AG04449 (cell line): ENCODE measurements at places on chromosomes 12 and 14.

DNA sequence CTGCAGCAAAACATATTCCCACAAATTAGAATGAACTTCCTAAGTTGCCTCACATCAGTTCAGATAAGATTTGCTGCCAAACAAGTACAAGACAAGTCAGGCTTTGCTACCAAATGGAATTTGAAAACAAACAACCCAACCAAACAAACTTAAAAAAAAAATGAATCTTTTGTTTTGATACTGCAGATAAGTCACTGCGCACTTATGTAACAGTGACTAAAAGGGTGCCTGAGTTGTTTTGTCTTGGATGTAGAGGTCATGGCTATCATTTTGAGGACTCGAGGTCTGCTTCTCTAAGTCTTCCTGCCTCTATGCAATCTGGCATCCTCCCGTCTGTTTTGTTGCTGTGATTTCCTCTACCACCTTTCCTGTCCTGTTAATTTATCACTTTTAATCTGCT lies 11.1 kb upstream of the EPS8 start:
- no peak for DNase-seq

DNA sequence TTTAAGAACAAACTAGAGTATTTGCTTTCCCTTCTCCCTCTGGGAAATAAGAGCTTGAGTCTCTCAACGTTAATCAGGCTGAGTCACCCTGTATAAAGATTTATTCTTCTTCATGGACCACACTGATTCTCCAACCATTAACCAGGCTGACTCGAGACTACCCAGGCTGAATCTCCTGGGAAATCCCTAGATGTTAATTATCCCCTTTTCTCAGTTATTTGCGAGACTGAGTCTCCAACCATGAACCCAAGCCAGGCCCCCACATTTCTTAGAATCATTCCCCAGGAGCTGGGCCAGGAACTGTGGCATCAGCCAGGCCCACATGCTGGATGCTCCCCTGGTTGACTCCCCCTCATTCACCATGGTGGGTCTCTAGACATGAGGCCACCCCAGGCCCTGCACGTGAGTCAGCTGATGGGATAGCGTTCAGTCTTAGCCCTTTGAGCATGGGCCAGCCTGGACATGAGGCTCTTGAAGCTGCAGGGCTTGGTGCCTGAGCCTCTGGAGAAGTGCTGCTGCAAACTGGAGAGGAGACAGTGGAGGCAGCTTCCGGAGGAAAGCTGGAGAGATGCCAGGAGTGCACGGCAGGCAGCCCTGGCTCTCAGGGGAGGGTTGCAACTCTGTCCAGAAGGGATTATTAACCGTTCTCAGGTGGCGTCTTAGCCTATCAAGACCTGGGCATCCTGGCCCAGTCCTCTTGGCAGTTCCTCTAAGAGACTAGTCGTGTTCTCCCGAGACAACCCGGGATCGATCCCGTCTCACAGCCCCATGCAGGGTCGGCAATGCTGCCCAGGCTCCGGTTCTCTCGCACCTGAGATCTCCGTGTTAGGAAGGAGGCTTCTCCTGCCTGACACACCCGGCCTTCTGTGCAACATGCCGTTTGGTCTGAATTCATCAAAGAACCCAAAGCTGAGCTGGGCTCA lies 296.6 kb downstream of the ADGRD1 start:
- no peak for DNase-seq

GRCh38 chr12:108744021-108744897 lies 12.9 kb upstream of the CORO1C start:
- no peak for DNase-seq

DNA sequence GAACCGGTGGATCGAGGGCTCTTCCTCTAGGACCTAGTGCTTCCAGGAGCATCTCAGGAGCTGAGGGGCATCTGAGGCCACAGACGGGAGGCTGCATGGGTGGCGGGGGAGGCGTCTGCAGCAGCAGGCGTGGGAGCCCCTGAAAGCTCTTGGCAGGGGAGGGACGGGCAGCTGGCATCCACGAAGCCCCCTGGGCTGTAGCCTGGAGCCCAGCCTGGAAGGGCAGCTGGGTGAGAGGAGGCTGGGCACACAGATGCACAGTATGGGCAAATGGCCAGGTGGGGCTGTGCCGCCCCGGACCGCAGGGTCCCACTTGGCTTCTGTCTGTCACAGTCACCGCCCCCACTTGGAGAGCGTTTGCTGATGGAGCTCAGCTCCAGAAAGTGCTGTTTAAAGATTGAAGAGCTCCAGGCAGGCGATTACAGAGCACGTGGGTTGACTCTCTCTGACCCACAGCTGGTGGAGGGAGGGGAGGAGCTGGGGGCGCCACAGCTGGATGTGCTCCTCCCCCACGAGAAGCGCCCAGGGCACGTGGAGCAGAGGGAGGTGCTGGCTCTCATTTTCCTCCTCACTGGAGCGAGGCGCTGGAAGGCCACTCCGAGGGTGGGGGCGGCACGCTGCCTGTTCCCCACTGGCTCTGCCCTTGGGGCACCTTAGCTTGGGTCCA lies 155.0 kb upstream of the C14orf180 start:
- no peak for DNase-seq

GRCh38 chr12:94172031-94172430 lies 23.7 kb downstream of the PLXNC1 start:
- no peak for DNase-seq

GRCh38 chr12:124694250-124694649 lies 126.8 kb upstream of the NCOR2 start:
- no peak for DNase-seq

DNA sequence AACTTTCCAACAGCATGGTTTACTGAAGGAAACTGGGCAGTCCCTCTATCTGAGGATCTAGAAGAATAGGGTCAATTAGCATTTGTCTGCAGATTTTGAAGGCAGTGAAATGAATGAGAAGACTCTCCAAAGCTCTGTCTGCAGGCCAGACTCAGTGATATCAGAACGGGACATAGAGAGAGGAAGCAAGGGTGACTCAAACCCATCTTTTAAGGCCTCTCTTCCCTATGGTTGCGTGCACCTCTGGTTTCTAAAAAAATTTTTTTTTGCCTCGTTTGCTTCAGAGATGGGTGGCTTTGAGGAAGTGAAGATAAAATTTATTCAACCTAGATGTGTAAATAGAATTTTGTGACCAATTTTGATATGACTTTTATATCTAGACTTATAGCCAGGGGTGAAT lies 71.9 kb upstream of the HOXC13 start:
- DNase-seq: no peak

DNA sequence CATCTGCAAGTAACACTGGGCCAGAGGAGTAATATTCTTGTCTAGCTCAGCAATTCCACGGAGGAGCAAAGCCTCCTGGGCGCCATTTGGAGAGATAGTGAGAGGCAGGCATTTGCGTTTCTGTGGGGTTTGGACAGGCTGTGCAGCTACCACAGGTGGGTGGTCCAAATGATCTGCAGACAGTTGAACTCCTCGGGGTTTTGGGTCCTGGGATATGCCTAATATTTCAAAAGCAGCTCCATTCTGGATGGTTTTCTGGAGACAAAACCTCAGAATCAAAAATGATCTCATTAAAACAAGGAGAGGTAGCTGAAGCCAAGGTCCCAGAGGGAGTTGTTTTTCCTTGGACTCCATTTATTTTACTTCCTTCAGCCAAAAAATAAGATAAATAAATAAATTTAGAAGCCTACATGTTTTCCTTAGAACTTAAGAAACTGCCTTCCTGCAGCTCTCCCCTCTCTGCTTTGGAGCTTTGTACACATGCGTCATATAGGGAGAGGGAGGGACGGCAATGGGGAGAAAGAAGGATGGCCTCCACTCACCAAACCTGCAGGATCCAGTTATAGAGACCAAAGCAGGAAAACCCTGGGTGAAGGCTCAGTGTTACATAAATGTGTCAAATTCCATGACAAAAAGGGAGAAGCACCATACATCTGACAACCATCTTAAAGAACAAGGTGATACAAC lies 227.3 kb upstream of the DAAM1 start:
- DNase-seq: no peak

DNA sequence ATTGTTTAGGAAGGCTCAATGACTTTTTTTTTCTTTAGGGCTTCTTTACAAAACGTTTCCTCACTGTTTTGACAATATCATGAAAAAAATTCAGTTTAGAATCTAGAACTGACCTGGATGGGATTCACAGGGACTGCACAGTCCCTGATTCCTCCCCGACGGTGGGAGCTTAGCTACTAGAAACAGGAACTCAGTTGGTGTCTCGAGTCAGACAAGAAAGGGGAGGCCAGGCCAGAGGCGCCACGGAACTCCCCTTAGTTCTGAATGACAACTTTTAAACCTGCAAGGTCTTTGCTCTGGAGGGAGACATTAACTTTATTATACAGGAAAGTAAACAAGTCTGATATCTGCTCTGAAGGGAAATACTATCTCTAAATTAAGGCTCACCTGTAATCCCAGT lies 45.4 kb upstream of the SRP54 start:
- DNase-seq: no peak

DNA sequence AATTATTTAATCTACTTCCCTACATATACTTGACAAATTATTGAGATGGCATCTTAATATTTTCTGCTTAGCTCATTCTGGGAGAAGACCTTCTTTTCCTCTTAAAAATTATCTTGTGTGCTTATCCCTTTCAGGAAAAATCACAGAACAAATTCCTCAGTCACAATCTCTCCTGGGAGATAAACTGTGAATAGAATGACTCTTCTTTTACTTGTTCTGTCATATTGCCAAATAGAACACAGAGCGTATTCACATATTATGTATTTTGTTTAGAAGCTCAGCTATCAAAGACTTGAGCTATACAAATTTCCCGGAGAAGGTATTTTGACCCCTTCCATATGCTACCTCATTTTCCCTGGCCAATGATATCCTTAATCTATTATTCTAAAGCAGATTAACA lies 146.7 kb downstream of the TMEM117 start:
- no peak for DNase-seq

DNA sequence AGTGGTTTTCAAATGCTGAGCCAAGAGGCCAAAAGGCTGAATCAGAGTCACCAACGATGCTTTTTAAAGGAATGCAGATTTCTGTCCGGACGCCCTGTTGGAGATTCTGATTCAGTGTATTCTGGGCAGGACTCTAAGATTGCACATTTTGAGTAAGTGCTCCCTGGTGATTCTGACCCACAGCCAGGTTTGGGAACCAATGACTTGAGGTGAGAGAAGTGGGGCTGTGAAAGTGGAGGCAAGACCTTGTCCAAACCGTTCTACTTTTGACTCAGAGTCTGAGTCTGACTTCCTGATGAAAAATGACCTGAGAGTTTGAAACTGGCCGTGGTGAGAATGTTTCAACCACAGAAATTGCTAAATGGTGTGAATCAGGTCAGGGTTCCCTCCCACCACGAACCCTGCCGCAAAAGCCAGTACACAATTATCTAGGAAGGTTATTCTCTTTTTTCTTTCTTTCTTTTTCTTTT lies 90.2 kb downstream of the NTN4 start:
- DNase-seq: peak; percentile 77

DNA sequence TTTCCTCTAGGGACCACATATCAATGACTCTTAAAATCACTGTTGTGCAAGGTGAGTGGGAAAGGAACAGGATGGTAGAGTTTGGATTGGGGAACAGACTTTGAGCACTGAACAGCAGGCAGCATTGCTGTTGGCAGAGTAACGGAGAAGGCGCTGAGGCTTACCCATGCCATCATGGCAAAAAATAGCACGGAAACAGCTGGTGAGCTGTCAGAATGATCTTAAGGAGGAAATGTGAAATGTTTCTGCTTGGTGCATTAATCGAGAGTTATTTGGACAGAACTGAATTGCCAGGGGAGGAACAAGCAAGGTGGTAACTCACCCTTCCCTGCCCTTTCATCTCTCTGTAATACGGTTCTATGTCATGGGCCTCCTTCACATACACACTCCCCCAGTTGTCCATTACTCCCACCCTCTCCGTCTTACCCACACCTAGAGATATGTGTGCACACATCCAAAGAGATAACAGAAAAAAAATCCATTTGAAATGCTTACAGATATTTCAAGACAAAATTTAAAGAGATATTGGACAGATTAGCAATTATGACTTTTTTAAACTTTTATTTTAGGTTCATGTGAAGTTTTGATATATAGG lies 572.5 kb downstream of the DIO2 start:
- DNase-seq: no peak

DNA sequence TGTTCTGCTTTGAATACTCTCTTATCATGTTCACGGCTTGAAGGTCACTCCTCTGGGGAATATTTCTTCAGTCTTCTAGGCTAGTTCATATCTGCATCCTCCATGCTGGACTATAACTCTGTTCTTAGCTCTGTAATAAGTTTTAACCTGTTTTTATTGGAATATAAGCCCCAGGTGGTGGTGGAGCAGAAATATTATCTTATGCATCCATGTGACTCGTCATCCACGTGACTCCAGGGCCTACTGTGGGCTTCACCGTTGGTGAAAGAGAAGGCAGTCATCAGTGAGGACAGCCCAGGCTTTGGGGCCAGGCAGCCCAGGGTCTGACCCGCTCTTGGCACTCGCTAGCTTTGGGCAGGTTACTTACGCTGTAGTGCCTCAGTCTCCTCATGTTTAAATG lies 87.1 kb downstream of the ETNK1 start:
- DNase-seq: no peak

GRCh38 chr14:37590428-37591139 lies 4.5 kb downstream of the FOXA1 start:
- no peak for DNase-seq

DNA sequence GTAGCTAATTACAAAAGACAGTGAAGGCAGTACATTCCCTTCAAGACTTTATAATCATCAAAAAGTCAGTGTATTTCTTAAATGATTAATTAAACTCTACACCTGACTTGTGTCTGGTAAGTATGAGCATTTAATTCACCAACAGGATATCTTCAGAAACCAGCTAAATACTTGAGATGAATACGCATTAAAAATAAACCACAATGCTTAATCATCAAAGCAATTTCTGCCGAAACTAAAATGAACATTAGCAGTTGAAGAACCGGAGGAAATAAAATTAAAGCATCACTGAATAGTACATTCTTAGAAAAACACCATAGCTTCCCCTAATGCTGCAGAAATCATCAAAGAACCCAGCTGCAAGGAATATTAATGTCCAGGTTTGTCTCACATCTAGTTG lies 32.7 kb downstream of the SLC25A21 start:
- no peak for DNase-seq

- no peak for DNase-seq
Observed at GRCh38 chr14:51228890-51229289, 11.2 kb upstream of the TMX1 start.

GRCh38 chr14:32049361-32050088 lies 27.6 kb upstream of the ARHGAP5 start:
- DNase-seq: no peak

DNA sequence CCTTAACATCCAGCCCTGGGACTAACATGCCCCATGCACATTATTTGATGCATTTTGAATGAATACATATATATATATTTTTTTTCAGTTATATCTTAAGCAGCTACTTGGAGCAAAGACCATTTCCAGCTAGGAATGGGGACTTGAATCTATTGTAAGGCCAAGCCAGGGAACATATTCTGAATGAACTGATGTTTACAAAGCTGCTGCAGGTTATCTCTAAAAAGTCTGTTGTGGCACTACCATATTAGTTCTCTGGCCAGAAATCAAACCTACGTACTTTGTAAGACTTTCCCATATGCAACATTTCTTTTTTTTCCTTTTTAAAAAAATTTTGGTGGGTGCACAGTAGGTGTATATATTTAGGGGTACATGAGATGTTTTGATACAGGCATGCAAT lies 43.4 kb downstream of the PELI2 start:
- no peak for DNase-seq
